ENCODE measurements at places on chromosomes 12 and 14.

- DNase-seq, result no peak
Observed at GRCh38 chr12:94595152-94595551, 55.2 kb downstream of the TMCC3 start.

DNA sequence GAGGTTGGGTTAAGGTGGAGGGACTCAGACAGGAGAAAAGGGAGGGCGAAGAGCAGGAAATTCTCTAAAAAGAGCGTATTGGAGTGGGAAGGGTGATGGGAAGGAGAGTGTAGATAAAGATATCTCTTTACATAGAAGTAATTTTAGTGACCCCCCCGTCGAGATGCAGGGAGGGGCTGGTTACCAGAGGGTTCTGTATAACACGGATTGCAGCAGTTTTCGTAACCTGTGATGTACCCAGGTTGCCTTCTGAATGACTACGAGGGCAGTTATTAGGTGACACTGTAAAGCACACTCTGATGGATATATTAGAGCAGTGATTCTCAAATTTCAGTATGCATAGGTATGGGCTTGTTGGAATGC is 443 bp downstream of the DNAL1 start:
- no peak for DNase-seq

GRCh38 chr12:126773012-126773411 is 1494.0 kb upstream of the TMEM132C start:
- DNase-seq, result no peak

GRCh38 chr12:17802657-17803641 is 287.0 kb downstream of the RERGL start:
- DNase-seq, result no peak

GRCh38 chr12:25950329-25951115 is 8.0 kb upstream of the RASSF8 start:
- DNase-seq, result no peak

- no peak for DNase-seq
Observed at GRCh38 chr12:95788637-95789036, 1.9 kb downstream of the NTN4 start.

DNA sequence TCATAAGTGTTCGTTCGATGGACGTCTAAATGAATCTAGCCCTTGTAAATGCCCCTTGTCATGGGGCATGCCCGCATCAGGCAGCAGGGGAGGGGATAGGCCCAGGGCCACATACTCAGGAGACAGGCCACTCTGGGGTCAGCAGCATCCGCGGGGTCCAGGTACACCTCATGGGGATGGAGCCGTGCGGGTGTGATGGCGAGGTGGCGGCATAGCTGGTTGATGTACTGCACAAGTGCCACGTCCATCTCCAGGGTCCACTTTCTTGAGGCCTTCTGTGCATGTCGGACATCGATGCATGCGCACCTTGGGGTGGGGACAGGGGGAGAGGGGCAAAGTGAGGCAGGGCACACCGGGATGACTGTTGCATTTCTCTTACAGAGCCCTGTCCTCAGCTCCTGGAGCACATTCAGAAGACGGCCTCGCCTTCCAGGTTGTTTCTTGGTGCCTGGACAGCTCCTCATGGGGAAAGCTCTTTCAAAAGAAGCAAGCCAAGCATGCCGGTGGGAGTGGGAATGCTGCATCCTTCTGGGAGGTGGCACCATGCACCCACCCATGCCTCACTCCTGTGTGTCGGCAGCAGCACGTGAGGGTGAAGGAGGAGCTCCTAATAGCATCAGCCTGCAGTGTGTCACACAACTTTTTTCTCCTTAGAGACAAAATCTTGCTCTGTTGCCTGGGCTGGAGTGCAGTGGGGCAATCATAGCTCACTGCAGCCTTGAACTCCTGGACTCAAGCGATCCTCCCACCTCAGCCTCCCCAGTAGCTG is 47.4 kb downstream of the TRAFD1 start:
- no peak for DNase-seq

GRCh38 chr14:66508846-66509621 is 1.1 kb downstream of the GPHN start:
- DNase-seq, result no peak

- no peak for DNase-seq
Observed at GRCh38 chr12:74481078-74481477, 56.6 kb upstream of the ATXN7L3B start.

GRCh38 chr12:112333019-112333418 is 49.2 kb downstream of the HECTD4 start:
- DNase-seq, result no peak

GRCh38 chr12:112238441-112238840 is 113.1 kb downstream of the TRAFD1 start:
- no peak for DNase-seq

DNA sequence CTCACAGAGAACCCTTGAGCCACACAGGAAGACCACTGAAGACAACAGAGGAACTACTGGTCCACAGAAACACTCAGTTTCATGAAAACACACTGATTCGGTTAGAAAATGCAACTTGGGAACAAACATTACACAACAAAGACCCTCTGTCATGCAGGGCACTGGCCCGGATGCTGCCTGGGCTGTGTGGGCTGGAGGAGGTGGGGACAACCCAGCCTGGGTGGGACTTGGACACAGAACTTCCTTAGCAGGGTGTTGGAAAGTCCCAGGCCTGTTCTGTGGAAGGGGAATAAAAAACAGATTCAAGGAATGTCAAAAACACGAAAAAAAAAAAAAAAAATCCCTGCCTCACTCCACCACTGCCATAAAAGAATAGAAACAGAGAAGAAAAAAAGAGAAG is 181.0 kb downstream of the MON2 start:
- DNase-seq, result no peak
